T-helper 1 cell (primary cell): ENCODE measurements at places on chromosomes 2 and 18.

DNA sequence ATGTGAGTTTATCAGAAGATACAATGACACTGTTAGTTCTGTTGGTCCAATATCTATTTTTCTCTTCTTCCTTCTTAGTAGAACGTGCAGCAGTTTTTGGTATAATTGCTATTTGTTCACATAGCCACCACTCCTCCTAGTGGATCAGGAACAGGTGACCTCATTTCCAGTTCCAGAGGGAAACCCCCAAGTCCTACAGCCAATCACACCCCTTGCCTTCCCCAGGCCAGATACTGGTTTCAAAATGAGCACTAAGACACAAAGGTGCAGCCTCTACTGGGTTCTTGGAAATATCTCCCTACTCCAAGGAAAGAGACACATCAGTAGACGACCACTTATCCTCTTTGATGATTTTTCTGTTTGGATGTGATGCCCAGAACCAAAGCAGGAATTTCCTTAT lies 103.2 kb downstream of the TCF4 start:
- DNase-seq = no peak

DNA sequence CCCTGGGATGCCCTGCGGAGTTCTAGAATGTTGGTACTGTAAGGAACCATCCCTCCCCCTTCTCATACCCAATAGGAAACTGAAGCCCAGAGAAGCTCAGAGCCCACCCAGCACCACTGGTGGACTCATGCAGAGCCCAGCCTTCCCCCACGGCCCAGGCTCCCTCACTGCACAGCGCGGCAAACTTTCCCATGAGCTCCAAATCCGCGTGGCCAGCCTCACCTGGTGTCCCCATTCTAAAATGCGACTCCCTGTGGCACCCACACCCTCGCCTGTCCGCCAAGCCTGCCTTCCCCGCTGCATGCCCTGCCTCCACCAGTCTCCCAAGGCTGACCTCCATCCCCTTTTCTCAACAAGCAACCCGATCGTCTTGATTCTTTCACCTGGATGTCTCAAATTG lies 51.1 kb downstream of the PTGR3 start:
- no peak for DNase-seq

DNA sequence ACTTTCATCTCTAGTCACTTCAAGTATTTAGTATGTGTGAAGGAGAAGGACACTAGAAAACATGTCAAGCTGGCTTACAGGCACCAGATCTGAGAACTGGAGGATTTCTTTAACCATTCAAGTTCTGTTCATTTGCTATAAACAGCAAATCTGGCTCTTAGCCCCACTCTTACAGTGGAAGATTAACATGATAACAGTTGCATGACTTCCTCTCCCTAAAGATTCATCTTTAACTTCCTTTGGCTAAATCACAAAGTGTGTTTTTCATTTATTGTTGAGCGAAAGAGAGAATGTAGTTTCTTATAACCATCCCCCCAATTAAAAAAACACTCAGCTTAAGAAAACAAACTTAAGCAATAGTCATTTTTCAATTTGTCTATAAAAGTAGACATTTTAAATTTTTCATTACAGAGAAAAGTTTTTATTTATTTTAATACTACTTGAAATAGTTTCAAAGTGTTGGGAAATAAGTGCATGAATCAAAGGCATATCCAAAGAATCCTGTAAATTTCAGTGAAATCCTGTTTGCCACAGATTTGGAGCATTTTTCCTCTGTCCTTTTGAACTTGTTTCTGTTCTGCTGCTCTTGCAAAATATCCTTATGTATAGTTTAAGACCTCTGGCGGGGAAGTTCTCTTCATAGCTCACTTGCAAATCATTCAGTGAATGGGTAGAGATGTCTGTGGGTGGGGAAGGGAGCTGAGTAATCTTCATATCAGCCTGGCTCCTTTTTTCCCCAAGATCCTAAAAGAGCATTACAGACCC lies 241.0 kb upstream of the RBBP8 start:
- DNase-seq = no peak

- DNase-seq = no peak
Observed at GRCh38 chr2:48984922-48985321, 169.4 kb downstream of the FSHR start.

DNA sequence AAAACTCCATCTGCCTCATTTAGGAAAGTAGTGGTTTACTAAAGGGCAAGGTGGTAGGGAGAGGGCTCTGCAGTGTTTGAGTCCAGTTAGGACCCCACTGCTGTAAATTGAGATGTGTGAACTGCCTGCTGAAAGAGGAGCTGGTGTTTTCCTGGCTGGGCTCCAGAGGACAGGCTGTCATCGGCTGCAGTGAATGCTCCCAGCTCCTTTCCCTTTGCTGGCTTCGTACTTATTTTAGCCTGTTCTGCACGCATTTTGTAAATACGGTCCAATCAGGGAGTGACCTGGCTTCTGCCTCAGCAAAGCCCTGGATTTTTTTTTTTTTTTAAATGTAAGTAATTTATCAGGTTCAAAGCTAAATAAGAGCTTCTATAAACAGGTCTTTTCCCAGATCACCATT lies 37.5 kb downstream of the SLC4A3 start:
- DNase-seq = no peak

- no peak for DNase-seq
Observed at GRCh38 chr2:158138255-158138654, 36.6 kb downstream of the UPP2 start.

GRCh38 chr2:5561006-5561405 lies 131.2 kb upstream of the SOX11 start:
- DNase-seq = no peak

- DNase-seq = no peak
Observed at GRCh38 chr18:12744103-12744502, 41.3 kb downstream of the PSMG2 start.

DNA sequence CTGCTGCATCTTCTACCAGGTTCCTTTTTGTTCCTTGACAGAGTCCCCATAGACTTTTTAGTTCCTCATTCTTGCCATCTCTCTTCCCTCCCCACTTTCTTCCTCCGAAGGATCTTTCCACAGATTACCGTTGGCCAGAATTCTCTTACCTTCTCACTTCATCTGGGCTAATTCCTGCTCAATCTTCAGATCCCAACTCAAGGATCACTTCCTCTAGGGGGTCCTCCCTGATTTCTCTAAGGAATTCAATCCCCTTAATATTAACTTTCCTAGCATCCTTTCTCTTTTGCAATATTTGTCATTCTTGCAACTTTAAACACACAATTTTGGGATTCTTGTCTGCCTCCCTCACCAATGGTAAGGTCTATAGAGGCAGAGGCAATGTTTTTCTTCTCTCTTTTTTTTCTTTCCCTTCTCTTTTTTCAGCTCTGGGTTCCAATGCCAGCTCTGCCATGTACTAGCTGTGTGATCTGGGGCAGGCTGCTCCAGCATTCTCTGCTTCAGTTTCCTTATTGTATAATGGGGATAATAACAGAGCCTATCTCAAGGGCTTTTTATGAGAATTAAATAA lies 5.4 kb upstream of the KCNE4 start:
- DNase-seq = no peak

GRCh38 chr2:16446706-16447105 lies 218.9 kb downstream of the CYRIA start:
- DNase-seq = no peak

DNA sequence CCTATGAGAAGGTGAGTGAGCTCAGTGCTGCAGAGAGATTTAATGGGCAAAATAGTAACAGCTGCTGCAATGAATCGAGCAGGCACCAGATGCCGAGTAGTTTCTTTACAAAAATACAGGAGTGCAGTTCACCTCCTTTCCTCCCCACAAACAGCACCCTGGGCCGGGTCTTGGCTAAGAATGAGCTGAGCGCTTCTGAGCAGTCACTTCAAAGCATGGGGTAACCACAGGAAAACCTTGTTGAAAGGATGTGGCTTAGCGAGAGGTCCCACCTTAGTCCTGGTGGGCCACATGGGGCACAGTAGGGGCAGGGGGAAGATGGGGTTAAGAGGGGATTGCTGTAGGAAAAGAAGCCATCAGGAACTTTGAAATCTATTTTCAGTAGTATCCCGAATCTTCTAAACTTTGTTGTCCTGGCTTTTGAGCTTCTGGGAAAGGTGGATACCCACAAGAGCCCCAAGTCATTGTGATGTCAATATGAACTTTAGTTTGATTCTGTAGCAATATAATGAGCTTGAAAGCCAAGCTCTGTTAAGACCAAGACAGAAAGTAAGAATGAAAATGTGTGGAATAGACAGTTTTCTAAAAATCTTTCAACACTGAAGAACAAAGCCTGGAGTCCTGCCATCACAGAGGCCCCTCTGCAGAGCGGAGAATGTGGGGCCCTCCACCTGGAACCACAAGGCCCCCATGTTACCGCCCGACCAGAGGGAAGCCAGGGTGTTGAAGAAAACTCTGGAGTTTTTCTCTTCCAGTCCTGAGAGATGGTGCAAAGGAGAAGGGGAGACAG lies 101.0 kb upstream of the ZNF236 start:
- peak; percentile 87 for DNase-seq

GRCh38 chr2:208489687-208490086 lies 83.1 kb downstream of the PTH2R start:
- DNase-seq = no peak

DNA sequence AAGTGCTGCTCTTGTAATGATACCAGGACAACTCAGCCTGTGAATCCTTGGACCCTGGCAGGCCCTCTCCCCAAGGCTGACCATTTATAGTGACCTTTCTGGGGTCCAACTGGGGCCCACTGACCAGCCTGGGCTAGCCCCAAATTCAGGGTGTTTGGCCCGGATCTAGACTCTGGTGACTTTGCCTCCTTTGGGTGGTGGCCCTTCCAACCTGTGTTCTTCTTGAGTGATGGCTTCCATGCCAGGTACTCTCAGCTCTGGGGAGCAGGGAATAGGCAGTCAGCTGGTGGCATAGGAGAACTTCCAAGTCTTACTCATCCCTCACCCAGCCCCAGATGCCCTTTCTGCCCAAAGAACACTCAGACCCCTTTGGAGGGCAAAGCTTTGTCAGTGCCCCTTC lies 10.3 kb downstream of the MYO7B start:
- no peak for DNase-seq

DNA sequence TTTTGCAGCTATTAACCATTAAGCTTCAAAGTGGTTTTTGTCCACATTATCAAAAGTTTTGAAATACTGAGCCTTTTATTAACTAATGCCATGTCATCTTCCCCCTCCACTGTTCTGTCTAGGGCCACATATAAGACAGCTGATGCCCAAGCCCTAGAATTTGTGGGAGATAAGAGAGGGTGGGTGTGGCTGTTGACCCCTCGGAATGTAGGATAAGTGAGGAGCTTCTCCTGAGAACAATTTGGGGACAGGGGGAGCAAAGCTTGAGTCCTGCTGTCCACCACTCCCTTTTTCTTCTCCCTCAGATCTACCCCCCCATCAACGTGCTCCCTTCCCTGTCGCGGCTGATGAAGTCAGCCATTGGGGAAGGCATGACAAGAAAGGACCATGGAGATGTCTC lies 14.3 kb upstream of the ANKRD53 start:
- DNase-seq = no peak

DNA sequence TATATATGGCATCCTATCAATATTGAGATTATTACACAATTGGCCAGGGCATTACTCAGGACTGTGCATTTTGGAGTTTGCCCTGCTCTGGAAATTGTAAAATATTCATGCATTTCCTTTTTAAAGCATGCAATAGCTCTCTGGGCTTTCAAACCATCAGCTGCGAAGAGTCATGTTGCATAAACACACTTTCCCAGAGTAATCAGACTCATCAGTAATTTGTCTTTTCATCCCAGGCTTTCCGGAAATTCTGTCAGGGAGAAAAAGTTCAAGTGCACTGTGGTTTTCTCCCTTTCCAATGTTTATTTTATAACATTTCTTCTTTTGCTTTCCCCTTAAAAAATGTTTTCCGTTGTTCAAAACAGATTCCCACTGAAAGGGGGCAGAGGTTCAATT lies 38.9 kb upstream of the FHL2 start:
- no peak for DNase-seq

DNA sequence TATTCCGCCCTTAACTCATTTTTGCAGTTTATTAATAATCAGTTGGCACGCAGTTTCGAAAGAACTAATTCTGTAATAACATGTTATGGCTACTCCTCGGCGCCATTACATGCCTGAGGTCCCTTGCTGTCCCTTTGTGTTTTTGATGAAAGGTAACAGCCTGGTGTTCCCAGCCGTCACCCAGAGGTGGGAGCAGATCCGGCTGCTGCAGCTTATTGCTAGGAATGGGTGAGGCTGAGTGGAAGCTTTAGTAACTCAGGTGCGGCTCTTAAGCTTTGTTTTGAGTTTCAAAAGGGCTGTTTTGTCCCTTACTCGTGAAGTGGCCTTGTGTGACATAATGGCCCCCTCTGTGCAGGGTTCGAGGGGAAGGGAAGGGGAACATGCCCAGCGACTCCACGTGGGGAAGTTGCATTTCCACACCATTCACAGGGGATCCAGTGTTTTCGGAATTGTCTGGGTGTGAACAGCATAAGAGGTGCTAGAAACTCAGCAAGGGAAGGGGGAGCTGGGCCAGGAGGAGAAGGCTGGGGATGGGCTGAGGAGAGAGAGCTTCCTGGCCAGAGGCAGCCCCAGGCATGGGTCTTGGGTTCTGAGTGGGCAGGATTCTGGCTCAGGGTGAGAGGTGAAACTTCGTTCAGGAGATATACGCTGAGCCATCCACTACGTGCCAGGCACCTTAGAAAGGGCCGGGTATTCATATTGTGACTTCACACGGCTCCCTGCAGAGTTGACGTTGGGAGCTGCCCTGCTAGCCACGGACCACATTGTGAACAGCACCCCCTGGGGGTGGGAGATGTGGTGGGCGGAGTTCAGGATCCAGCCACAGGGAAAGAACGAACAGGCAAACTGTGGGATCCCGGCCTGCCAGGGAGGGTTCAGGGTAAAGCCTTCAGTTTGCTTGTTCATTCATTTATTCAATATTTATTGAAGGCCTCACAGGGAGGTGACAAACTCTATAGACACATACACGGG lies 84.4 kb downstream of the TGOLN2 start:
- DNase-seq = no peak

GRCh38 chr2:219630770-219631405 lies 3.5 kb downstream of the SLC4A3 start:
- DNase-seq = no peak

- DNase-seq = no peak
Observed at GRCh38 chr18:56919190-56919589, 227.7 kb upstream of the BOD1L2 start.

- no peak for DNase-seq
Observed at GRCh38 chr2:241399941-241400922, 44.1 kb downstream of the FARP2 start.

GRCh38 chr2:11875481-11875880 lies 129.0 kb downstream of the LPIN1 start:
- no peak for DNase-seq

GRCh38 chr2:169507698-169508097 lies 1.8 kb upstream of the KLHL41 start:
- DNase-seq = no peak

GRCh38 chr2:229230256-229230655 lies 40.8 kb downstream of the PID1 start:
- no peak for DNase-seq
